Posterior cingulate gyrus (tissue), 11 donors: ENCODE measurements at places on chromosomes 1 and 21.

DNA sequence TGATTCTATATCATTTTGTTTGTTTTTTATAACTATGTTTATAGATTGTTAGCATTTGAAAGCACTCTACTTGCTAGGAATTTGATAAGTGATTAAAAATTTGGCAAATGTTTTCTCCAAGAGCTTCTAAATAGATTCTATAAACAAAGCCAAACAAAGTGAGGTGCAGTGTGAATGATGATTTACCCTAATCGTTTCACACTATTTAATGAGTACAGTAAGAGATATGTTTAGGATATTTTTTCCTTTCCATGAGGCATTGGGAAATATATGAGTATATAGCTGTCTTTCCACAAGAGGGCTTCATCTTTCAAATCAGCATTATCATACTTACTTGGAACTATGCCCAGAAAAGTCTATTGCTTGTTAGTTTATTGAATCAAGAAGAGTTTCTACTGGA is 277.0 kb upstream of the BRINP3 start:
- no peak for DNase-seq

- no peak for DNase-seq
Measured at GRCh38 chr1:68255301-68255700, 23.0 kb upstream of the WLS start.

DNA sequence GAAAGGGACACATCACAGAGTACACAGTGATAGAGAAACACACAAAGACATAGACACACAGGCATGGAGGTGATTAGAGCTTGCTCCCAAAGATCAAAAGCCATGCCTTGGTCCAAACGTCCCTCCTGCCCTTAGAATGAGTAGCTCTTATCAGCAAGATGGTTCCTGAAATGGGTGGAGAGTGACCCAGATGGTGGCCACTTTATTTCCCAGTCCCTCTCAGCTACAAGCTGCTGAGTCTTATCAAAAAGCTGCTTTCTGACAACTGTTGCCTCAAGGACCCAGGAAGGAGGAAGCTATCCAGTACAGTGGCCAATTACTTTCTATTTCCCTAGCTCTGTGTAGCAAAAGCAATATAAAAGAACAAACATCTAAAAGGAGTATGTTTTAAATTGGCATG is 7.7 kb upstream of the CLCA1 start:
- no peak for DNase-seq

GRCh38 chr1:83931658-83932253 is 67.2 kb downstream of the TTLL7 start:
- DNase-seq: no peak

- no peak for DNase-seq
Measured at GRCh38 chr1:55848906-55849305, 633.7 kb upstream of the USP24 start.

DNA sequence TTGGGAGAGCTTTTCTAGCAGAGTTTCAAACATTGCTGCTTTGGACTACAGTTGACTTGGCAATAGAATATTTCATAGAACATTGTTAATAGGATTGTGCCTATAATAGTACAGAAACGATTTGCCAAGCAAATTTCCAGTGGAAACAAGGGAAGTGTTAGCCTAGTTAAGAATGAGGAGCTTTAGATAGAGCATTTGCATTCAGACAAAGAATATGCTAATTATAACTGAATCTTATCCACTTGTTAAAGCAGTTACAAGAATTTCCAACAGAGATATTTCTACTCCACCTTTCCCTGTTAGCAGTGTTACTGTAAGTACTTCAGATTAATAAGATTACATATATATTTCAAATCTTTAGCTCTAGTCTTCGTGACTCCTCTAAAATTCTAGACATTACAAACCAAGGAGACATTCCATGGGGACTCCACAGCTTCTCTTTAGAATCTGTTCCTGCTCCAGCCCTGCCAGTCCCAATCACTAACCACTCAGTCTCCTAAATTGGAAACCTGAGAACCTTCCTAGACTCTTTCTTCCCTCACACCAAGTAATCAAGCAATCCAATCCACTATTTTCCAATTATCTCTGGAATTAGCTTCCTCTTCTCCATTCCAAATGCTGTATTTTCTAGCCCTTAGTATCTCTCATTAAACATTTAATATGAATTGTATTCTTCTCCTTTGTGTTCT is 141.8 kb upstream of the PBX1 start:
- DNase-seq: no peak

- DNase-seq: no peak
Measured at GRCh38 chr1:200458780-200459179, 48.9 kb upstream of the ZNF281 start.

DNA sequence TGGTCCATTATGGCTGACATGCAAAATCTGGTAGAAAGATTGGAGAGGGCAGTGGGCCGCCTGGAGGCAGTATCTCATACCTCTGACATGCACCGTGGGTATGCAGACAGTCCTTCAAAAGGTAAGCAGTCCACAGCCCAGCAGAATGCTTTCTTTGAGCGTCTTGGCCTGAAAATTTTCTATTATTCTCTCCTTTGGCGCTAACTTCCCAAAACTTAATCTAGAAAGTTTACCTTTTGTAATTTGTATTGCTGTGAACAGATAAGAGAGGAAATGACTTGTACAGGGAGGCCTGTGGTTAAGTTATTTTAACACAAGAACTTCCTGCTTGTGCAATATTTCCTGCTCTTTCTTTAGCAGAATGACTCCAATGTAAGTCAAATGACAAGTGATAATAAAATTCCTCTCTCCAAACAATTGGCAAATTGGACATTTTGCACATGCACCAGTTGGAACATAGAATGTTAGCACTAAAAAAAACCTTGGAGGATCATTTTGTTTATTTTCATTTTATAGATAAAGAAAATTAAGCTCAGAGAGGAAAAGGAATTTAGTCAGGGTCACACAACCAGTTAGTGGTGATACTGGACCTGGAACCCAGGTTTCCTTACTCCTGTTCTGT is 18.9 kb downstream of the CAP1 start:
- no peak for DNase-seq

DNA sequence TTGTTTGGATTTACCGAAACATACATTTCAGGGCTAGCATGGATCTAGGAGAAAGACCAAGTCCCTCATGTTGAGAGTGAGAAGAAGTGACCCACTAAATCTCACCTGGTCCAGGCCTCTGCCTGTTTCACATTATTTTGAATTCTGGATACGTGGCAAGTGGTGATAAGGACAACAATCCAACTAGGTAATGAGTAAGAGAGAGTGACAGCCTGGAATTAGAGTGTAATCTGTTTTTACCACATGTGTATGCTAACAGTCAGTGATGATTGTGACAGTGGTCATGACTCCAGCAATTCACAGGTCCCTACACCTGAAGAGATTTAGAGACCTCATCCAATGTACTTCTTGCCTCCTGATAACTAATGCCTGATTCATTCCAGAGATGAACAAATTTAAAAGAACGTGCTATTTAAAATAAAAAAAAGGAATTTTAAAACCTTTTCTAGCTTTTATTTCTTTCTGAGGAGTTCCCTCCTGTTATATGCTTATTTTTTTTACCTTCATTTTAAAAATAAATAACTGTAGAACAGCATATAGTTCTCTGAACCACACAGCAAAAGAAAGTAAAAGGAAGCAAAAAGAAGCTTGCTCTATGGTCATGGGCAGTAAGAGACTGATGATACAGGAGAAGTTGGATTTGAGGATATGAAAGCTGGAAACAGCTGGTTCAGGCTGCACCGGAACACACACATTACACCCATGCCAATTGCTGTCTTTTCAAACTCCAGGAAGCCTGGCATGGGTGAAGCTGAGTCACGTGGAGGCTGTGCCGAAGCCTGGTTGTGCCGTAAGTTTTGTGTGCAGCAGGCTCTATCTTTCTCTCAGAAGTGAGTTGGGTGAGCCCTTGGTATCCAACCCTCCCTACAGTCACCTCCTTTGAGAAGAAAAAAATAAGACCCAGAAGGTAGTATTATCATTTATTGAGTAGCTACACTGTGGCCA is 14.7 kb downstream of the C1orf116 start:
- DNase-seq: no peak

- peak; percentile 42 for DNase-seq
Measured at GRCh38 chr1:35807614-35808449, at the start of gene AGO4. TSS of gene AGO4 (plus strand) at chr1:35808016. CDS start at chr1:35808417, 401 bp downstream.

GRCh38 chr1:117644696-117645311 is 39.0 kb downstream of the TENT5C start:
- DNase-seq: no peak

GRCh38 chr1:53683986-53684740 is 54.8 kb downstream of the GLIS1 start:
- DNase-seq: no peak

- no peak for DNase-seq
Measured at GRCh38 chr1:93692983-93693591, 11.4 kb upstream of the BCAR3 start.

GRCh38 chr1:18505666-18506065 is 24.9 kb downstream of the KLHDC7A start:
- no peak for DNase-seq

DNA sequence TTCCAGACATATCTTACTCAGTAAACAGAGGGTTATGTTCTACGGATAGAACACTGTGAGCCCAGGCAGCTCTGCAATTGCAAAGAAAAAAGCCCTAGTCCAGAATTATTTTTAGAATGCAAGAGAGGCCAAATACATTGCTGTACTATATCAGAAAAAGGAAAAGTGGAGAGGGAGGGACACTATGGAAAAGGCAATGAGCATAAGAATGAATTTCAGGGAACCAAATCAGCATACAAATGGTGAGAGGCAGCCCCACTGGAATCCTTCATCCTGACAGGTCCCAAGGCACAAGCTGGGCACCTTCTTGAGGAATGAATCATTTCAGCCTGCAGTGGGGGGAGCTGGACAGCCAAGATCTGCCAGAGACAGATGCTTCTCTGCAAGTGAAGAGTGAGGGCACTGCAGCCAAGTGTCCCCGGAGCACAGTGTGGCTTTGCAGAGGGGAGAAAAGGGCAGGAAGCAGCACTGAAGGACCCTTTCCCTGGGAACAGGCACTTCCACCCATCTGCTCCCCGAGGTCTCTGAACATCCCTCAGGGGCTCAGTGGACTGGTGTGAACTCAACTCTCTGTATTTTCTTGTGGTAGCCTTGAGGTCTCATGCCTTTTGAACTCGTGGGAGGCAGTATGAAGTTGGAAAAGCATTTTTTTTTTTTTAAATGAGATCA is 115.6 kb downstream of the XCL2 start:
- DNase-seq: peak; percentile 80

DNA sequence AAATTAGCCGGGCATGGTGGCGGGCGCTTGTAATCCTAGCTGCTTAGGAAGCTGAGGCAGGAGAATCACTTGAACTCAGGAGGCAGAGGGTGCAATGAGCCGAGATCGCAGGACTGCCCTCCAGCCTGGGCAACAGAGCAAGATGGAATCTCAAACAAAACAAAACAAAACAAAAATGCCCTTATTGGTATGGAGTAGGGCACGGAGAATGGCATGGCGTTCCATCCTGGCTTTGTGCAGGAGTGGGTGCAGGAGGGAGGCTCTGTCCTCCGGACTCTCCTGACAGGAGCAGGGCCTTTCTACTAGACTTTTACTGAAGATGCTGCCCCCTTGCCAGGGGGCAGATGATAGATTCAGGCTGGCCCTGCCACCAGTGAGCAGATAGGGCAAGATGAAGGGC is 1.0 kb downstream of the TMEM61 start:
- no peak for DNase-seq

DNA sequence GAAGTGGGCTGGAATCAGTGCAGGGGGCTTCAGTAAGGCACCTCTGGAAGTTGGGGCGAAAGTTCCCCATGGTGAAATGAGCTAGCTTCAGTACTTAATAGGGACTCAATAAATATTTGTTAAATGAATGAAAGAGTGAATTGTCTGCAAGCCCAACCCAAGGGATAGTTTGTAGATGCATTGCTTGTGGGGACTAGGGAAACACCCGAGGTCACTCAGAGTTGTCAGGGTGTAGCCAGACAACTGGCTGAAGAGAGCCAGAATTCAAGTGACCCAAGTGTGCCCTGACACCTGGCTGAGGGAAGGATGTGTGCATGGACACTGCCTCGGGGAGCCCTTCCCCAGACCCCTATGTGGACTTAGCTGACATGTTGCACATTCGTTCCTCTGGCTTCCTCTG is 1.3 kb upstream of the SLC26A9 start:
- DNase-seq: no peak

DNA sequence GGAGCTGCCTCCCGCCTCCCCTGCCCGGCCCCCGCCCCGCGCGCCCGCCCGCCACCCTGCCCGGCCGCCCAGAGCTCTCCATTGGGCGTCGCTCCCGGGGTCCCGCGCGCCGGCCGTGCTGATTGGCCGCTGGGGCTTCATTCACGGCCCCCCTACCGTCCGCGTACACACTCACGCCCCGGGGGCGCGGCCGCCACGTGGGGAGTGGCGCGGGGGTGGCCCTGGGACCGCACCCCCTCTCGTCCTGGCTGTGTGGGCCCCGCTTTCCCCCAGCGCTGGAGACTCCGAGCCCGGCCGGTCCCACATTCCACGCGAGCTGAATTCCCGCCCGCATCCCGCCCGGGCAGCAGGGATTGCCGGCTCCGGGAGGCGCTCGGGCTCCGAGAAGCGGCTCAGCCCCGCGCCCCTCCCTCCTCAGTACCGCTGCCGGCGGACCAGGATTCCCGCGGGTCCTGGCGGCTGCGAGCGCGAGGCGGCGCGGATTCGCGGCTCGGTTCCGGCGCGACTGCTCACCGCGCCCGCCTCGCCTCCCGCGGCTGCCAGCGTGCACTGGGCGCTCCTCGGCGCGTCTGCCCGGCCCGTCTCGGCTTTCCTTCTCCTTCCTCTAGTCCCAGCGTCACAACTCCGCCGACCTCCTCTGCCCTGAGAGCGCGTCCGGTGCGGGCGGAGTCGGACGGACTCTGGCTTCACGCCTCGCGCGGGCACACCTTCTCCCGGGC is 450 bp upstream of the POU3F1 start:
- DNase-seq: peak; percentile 91

GRCh38 chr1:21355956-21356355 is 65.7 kb upstream of the ECE1 start:
- DNase-seq: no peak

GRCh38 chr1:43473463-43473862 is 19.7 kb upstream of the HYI start:
- no peak for DNase-seq

DNA sequence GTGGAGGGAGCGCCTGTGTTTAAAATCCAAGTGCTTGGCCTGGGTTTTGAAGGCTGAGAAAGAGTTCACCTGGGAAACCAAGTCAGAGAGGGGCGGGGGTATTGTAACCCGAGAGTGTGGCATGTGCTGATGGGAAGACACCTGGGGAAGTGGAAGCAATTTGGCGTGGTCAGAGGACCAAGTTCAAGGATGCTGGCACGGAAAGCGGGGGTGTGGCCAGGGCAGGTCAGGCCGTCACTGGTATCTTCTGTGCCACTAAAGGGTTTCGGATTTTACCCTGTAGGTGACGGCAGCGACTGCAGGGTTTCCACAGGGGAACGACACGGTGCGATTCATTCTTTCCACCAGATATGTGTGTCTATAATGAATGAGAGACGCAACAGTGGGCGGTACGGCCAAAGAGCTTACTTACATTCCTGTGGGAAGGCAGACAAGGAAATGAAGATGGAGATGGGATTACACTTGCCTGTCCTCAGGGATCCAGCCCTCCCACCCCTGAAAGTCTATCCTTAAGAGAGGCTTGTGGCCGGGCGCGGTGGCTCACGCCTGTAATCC is 31.3 kb downstream of the CA6 start:
- DNase-seq: no peak
